ENCODE measurements at places on chromosomes 12 and 14.

DNA sequence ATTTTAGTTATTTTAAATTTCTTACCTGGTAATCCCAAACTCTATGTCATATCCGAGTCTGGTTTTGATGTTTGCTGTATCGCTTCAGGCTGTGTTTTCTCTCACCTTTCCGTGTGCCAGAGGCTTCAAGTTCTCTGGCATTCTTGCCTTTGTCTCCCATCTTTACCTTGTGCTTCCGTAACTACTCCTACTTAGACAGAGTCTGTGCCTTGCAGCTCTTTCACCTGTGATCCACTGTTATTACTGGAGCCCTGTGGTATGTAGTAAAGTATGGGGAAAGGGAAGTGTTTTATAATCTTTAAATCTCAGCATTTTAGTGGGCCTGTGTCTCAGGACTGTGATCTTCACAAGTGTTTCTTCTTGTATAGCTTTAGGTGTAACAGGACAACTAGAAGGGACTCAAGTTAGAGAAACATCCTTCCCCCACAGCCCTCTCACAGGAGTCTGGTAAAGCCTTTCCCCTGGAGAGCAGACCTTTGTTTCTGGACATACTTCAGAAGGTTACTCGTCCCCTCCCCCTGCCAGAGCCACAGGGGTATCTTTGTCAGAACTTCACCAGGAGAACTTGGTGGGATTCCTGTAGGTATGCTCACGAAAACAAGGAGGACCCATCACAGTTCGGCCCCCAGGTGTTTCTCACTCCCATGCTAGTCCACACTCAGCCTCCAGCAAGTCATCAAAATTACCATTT is 11.1 kb downstream of the IFNG start:
- no peak for DNase-seq

DNA sequence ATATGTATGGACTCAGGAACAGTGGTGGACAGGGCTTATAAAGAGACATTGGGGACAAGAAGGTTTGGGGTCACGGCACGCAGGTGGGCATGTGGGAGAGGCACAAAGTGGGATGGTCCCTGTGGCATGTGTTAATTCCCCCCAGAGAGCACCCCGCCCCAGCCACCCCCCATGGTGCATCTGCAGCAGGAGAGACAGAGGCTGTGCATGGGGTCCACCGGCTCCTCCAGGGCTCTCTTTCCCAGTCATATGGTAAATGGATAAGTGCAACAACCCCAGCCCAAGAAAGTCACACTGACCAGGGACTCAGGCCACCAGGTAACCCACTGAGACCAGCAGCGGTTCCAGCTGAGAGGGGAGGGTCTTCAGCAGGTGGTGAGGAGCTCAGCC is 242.1 kb downstream of the BCL11B start:
- no peak for DNase-seq

GRCh38 chr12:43807386-43807785 is 1.3 kb upstream of the TWF1 start:
- DNase-seq, result no peak

GRCh38 chr12:61188801-61189595 is 1071.2 kb upstream of the USP15 start:
- no peak for DNase-seq

GRCh38 chr12:104694161-104694560 is 237.4 kb downstream of the CHST11 start:
- DNase-seq, result no peak

DNA sequence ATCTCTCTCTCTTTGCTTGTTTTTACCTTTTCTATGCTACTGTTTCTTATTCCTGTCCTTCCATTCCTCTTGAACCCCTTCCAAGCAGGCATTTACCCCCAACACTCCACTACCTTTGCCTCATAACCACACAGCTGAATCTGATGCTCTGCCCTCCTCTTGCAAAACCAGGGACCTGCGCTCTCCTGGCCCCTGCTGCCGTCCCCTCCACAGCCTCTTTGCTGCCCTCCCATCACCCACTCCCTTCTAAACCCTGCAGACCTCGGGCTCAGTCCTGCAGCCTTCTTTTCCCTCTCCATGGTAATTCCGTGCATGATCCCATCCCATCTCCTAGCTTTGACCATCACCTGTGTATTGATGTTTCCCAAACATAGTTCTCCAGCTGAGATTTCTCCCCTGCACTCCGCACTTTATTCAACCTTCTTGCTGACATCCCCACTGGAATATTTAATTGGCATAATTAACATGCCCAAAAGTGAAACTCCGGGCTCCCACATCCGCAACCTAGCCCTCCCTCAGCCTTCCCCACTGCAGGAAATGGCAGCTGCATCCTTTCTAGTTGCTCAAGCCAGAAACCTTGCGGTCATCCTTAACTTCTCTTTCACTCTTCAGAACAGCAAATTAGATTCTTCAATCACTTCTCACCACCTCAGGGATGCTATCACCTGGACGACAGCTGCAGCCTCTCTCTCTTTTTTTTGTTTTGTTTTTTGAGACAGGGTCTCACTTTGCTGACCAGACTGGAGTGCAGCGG is 16.0 kb downstream of the FIGNL2 start:
- DNase-seq, result no peak

DNA sequence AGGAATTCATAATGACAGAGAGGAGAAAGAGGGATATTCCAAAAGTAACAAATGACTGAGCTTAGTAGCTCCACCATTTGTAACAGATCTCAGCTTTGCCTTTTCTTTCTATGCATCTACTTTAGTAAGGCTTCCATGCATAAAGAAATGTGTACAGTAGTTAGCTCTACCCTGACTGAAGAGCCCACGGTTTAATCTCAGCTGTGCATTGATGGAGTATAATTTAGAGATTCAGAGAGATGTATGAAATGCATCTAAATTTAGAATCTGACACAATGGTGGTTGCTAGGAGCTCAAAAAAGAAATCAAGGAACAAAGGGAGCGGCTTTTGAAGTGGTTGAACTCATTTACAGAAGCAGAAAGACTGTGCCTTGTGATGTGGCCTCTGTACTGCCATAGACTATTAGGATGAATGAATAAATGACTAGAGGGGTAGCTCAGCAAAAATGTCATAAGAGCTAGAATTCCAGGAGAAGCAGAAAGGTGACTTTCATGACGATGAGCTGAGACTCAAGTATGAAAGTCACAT is 838.6 kb downstream of the RPS29 start:
- DNase-seq, result no peak
